ENCODE measurements at places on chromosomes 4 and X.

- peaks cover 4% of the 10 kb centered on the region for H3K4me1 ChIP-seq
- peak; percentile 37 for ATAC-seq
- H3K36me3 ChIP-seq, result no peaks in the 10 kb centered on the region
- no peak overlapping the region for H3K27ac ChIP-seq
- peaks cover 6% of the 10 kb centered on the region for H3K27me3 ChIP-seq
Observed at GRCh38 chr4:122003335-122003734, 51.5 kb upstream of the TRPC3 start.

DNA sequence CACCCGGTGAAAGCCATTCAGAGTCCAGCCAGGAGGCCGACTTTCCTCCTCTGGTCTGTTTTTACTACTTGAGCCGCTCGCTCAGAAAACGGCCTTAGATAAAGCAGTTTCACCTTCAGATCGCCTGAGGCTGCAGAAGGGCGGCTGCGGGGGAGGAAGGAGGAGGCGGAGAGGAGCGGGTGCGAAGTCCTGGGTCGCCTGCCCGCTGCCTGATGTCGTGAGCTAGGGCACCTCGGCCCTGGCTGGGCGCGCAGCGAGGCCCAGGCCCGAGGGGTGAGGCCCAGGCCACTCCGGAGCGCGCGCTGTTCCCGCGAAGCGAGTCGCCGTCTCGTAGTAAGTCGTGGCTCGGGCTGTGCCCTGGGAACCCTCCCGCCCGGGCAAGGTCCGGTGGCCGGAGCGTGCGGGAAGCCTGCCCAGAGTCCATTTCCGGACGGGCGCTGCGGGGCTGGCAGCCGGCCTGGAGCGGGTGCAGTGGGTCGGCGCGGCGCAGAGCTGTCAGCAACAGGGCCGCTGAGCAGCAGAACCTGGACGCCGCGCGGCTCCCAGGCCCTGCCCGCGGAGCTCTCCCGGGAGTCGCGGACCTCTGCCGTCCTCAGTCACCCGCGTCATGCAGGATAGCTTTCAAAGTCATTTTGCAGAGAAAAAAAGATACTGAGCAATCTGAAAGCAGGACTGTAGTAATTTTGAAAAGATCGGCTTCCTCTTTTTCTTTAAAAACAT is 18.6 kb downstream of the TRIM2 start:
- ATAC-seq, result peak; percentile 69
- peaks cover 18% of the 10 kb centered on the region for H3K4me1 ChIP-seq
- no peaks in the 10 kb centered on the region for H3K36me3 ChIP-seq

GRCh38 chr4:73707918-73708577 is 32.3 kb upstream of the CXCL8 start:
- ATAC-seq, result no peak
- H3K4me1 ChIP-seq, result no peaks in the 10 kb centered on the region
- no peak overlapping the region for H3K27ac ChIP-seq

DNA sequence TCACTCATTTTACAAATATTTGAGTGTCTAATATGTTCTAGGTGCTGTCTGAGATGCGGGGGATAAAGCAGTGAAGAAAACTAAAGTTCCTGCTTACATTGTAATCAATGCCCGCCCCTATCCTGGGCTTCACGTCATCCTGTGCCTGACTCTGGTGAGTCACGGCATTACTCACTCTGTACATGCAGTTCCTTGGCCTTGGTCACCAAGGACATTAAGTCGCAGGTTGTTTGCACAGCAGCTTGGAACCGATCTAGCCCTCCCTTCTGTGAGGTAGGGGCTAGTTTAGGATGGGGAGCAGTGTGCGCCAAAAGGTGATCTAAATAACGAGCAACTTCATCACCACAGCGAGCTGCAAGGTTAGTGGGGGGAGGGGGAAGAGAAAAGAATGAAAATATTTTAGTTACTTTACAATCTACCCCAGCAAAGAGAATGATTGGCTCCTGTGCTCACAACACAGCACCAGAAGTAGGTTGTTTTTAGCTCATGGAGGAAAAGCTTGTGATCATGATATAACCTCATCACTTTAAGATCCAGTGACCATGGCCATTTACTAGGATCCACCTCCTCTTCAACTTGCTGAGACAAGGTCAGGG is 48.0 kb upstream of the HDAC8 start:
- H3K4me3 ChIP-seq, result peak overlapping the region; percentile 79
- H3K27ac ChIP-seq, result peak overlapping the region; percentile 99
- H3K4me1 ChIP-seq, result peaks cover 15% of the 10 kb centered on the region
- no peaks in the 10 kb centered on the region for H3K36me3 ChIP-seq
- peak; percentile 77 for ATAC-seq
- H3K27me3 ChIP-seq, result peaks cover 3% of the 10 kb centered on the region

GRCh38 chr4:80387390-80388283 is 52.1 kb downstream of the CFAP299 start:
- no peaks in the 10 kb centered on the region for H3K4me1 ChIP-seq
- no peak for ATAC-seq
- H3K27ac ChIP-seq, result no peak overlapping the region
- H3K36me3 ChIP-seq, result no peaks in the 10 kb centered on the region
- H3K27me3 ChIP-seq, result peaks cover 4% of the 10 kb centered on the region

GRCh38 chr4:165537028-165537648 is 158.3 kb downstream of the CPE start:
- H3K27me3 ChIP-seq, result peaks cover 13% of the 10 kb centered on the region
- no peaks in the 10 kb centered on the region for H3K4me1 ChIP-seq
- peak; percentile 43 for ATAC-seq

GRCh38 chrX:105263801-105264200 is 43.3 kb upstream of the TEX13A start:
- no peaks in the 10 kb centered on the region for H3K36me3 ChIP-seq
- no peak overlapping the region for H3K4me3 ChIP-seq
- H3K27ac ChIP-seq, result no peak overlapping the region
- H3K27me3 ChIP-seq, result no peaks in the 10 kb centered on the region

- no peaks in the 10 kb centered on the region for H3K36me3 ChIP-seq
- ATAC-seq, result no peak
- H3K4me3 ChIP-seq, result no peak overlapping the region
- no peaks in the 10 kb centered on the region for H3K4me1 ChIP-seq
- no peak overlapping the region for H3K27ac ChIP-seq
Observed at GRCh38 chr4:105619188-105619931, 66.9 kb downstream of the ARHGEF38 start.

DNA sequence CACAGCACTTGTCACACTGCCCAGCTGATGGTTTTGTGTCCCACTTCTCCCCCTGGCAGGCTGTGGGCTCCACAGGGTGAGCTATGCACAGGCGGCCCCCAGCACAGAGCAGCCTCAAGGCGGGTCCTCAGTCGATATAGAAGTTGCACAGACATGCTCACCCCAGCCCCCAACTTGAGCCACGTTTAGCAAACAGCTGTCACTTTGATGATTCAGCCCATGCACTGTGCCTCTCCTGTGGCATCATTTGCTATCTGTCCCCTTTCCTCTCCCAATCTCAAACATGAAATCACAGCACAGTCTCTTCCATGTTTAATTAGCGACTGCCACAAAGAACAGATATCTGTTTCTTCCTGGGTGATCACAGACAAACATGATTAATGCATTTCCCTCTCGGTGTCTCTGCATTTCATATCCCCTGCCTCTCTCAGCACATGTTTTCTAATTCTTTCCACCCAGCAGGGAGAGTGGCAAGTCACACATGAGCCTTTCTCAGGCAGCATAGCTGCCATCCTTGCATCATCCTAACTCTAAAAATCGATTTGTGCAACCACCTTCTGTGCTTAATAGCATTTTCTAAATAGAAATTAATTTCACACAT is 204.9 kb downstream of the EVC2 start:
- ATAC-seq, result no peak
- H3K4me1 ChIP-seq, result no peaks in the 10 kb centered on the region
- H3K27ac ChIP-seq, result no peak overlapping the region
- no peak overlapping the region for H3K4me3 ChIP-seq

GRCh38 chrX:153538424-153538823 is 21.0 kb downstream of the ATP2B3 start:
- no peaks in the 10 kb centered on the region for H3K4me1 ChIP-seq
- no peak for ATAC-seq
- H3K27me3 ChIP-seq, result no peaks in the 10 kb centered on the region
- H3K27ac ChIP-seq, result no peak overlapping the region
- no peak overlapping the region for H3K4me3 ChIP-seq
- no peaks in the 10 kb centered on the region for H3K36me3 ChIP-seq

DNA sequence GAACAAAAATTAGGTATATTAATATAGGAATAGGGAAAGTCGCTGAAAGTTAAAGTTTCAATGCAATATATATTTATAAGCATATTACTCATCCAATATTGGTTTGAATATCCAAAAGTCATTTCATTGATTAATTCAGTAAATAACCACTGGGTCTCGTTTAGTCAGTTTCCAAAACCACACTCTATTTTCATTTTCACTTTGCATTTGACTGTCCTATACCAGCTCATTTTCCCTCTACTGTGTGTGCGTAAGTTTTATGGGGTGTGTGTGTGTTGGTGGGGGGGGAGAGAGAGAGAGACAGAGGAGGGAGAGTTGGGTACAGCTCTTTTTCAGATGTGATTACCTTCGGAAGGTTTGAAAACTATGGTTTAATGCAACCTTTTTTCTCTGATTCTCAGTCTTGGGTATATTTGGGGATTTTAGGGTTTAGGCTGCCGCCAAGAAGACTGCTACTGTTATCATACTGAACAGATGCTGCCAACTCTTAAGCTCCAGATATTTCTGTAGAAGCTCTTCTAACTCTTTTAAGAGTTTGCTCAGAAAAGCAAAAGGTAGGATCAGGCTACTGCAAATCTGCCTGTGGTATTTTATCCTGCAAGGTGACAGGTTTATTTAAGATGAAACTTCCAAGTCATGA is 1427.4 kb downstream of the PCDH7 start:
- no peaks in the 10 kb centered on the region for H3K27me3 ChIP-seq
- ATAC-seq, result no peak
- no peaks in the 10 kb centered on the region for H3K36me3 ChIP-seq
- H3K4me1 ChIP-seq, result no peaks in the 10 kb centered on the region
- H3K27ac ChIP-seq, result no peak overlapping the region

DNA sequence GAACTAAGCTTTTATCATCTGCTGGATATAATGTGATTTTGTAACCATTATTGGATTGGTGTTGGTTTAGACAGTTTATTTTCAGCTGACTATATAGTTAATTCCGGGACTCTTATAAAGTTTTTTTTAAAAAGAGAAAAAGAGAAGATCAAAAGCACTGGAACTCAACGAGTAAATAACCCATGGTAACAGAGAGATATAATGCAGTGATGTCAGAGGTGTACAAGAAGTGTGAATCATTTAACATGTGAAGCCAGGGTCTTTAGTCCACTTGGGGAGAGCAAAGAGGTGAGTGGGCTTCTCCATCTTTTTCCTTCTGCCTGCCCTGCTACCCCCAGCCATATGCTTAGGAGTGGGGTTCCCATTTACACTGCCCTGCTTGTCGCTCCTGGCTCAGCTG is 3.2 kb downstream of the TMEM165 start:
- H3K36me3 ChIP-seq, result peaks cover 70% of the 10 kb centered on the region
- peak overlapping the region; percentile 93 for H3K27ac ChIP-seq
- H3K4me3 ChIP-seq, result peak overlapping the region; percentile 93
- ATAC-seq, result no peak

DNA sequence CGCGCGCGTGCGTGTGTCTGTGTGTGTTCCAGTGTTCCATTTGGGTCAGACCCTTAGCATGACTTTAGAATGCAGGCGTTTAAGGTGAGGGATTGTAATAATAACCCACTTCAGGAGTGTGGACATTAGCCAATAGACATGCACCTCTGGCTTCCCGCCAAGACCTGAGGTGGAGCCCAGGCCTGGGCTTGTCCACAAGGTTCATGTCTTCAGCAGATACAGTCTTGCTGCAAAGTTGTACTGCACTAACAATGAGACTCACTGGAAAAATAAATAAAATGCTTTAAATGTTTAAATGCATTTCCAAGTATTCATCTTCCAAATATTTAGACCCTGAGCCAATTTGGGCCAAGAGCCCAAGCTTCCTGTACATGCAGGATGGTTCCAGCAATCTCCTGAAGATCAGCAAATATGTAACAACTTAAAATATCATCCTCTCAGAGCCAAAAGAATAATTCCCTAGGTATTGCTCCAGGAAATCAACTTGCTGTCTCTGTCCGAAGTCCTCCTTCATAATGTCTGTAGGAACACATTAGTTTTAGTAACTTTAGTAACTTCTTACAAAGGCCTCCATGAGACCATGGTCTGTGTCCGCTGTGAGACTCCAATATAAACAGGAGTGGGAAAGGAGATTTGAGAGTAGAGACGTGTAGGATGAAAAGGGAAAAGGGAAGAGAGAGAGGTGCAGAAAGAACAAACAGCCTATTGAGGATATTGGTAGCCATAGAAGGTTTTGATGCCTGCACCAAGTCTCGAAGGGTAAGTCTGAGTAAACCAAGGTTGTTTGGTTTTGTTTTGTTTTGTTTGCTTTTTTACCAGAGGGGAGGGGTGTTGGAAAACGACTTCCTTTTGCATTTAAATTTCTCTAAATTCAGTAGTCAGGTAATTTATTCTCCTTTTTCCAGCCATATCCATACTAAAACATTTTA is 98.5 kb upstream of the KLF3 start:
- H3K36me3 ChIP-seq, result no peaks in the 10 kb centered on the region
- ATAC-seq, result no peak
- no peak overlapping the region for H3K4me3 ChIP-seq

Data from activated T-helper 17 cell treated with anti-CD3 and anti-CD28 coated beads, Interleukin-2, amount 50 U/mL, for 72 hours (primary cell).